GM12892 (cell line): ENCODE measurements at places on chromosomes 12 and 14.

DNA sequence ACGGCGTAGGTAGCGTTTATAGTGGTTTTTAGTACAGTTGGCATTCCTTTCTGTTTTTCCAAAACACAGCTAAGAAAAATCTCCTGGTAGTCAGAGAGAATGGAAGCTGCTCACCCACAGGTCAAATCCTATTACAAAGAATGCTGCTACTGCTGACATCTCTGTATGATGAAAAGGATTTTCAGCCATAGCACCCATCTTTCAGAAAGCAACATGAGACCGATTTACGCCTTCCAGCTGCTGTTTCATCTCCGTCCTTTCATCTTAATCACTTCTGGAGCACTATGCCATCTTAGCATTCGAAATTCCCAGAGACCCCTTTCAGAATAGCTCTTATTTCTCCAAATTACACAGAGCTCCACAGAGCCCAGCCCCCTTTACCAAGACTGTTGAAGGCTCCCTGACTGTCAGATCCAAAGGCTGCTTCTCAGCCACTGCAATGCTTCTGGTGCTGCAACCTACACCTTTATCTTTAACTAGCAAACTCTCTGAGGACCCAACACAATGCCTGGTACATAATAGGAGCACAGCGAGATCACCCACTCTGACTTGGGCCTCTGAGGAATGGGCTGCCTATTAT is 211.8 kb downstream of the NEDD1 start:
- no peak for DNase-seq

- no peak for DNase-seq
These were observed 53.9 kb upstream of the PTGR2 start for GRCh38 chr14:73797543-73798265.

DNA sequence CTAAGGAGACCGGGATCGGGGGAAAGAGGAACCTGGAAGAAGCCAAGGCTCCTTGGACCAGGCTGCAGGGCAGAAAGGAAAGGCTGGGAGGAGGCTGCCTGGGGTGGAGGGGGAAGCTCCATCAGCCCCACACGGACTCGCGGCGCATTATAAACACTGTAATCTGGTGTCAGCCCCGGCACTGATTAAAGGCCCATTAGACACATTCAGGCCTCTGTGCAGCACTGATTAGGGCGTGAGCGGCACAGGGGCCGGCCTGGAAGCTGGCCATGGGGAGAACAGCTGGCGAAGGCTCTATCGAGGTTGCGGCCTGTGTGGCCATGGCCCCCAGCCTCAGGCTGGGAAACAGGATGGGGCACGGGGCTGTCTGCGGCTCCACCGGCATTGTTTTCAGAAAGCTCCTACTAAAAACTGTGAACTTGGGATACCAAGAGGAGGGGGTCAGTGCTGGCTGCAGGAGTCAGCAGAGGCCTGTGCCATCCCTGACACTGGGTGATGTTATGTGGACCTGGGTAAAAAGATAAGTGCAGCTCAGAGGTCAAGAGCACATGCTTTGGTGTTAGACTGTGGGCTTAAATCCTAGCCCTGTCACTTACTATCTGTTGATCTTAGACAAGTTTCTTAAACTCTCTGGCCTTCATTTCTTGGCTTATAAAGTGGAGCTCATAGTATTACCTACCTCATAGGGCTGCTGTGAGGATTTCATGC is 10.6 kb downstream of the ACVRL1 start:
- no peak for DNase-seq

DNA sequence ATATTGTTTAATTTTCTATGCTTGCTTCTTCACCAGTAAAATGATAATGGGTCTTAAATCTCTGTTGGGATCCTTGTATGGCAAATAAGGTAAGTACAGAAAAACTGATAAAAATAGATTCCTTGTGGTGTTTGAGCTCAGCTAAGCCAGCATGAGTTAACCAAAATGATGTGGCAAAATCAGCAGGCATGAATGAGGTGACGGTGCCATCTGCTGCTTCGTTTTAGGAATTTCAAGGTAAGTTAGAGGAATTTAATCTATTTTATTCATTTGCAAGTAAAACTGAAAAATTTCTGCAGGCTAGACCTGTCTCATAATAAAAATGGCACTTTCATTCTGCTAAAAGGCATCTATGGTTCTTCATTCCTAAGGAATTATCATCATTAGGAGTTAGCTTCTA is 10.0 kb upstream of the CLEC7A start:
- no peak for DNase-seq

DNA sequence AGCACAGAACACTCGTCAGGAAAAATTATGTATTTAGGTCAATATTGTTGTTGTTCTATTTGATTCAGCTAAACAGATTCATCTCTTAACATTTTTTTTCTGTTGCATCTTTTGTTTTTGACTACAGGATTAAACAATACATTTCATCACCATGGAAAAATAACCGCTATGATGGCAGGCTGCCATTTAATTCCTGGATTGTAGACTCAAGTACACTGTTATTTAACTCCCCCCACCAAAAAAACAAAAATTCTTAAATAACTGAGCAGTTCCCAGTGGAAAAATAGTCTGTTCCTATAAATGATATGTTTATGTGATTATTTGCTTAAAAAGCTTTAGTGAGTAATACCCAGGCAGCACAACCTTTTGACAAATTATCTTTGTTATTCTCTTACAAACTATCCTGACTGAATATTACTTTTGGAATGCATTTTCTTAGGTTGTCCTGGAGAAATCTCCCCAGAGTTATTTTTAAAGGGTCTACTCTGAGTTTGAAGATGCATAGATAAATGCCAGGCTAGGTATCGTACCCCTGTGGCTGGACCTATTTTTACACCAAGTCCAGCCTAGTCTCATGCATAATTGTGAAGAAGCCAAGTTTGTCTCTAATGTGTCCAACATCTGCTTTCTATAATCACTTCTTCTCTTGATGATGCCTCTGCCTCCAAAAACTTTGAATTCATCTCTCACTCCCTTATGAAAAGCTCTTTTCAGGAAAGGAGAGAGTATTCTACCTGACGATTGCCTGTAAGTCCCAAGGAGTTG is 3.7 kb downstream of the KERA start:
- no peak for DNase-seq

DNA sequence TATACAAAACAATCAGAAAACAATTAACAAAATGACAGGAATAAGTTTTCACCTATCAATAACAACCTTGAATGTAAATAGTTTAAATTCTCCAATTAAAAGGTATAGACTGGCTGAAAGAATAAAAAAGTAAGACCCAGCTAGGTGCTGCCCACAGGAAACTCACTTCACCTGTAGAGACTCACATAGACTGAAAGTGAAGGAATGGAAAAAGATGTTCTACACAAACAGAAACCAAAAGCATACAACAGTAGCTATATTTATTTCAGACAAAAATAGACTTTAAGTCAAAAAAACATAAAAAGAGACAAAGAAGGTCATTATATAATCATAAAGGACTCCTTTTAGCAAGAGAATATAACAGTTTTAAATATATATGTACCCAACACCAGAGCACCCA is 152.4 kb upstream of the PWP1 start:
- no peak for DNase-seq

DNA sequence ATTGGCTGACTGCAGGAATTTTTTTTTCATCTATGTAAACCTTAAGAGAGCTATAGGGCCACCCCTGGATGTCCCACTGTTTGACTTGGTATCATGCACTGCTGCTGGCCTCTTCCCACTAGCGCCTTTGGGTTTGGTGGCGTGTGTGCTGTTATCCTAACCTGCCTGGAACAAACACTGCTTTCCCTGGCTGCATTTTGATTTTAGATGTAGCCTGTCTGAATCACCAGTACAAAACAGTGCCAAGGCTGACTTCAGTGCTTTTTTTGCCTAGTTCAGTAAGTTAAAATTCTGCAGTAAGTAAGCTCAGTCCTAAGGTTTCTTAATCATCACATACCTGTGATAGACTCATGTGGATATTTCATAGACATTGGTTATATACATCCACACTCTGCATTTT is 99.2 kb downstream of the EML1 start:
- no peak for DNase-seq
